ENCODE measurements at places on chromosomes 1 and 21.

DNA sequence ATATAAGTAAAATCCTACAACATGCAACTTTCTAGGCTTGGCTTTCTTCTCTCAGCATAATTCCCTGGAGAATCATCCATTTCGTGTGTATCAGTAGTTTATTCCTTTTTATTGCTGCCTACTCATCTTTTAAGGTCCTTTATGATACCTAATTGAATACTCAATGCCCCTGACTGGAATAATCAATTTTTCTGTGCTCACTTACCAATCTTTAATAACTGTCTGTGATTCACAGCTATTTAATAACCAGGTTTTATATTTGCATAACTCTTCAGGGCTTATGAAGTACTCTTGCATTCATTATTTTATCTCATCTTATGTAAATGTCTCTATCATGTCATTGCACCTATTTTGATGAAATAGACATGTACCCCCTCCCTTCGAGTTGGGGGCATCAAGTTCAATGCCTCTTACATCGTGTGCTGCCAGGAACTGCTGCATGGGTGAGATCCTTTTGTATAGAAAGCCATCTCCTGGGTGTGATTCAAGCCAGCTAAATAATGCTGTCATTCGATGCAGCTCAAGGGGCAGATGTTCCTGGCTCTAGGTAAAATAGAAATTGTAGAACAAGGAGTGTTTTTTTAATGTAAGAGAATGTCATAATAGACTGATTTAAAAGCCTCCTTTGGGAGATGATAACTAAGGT lies 222.7 kb downstream of the SLC35F3 start:
- no peaks in the 10 kb centered on the region for H3K27me3 ChIP-seq
- DNase-seq: no peak
- H3K36me3 ChIP-seq: no peaks in the 10 kb centered on the region
- no peaks in the 10 kb centered on the region for H3K4me1 ChIP-seq

DNA sequence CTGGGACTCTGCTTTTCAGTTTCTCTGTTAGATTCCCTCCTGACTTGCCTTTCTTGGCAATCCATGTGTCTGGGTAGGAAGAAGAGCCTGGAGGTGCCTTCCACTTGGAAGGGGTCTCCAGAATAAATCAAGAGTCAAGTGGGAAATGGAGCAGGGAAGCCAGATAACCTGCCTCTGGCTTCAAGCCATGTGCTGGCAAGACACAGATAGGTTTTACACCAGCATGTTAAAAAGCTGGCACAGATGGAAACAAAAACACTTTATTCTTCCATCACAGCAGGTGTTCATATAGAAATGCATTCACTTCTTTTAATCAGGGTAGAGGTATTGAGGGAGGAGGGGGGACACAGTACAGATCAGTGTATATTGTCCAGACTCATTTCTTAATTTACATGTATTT lies 356.9 kb upstream of the RUNX1 start:
- no peaks in the 10 kb centered on the region for H3K4me1 ChIP-seq
- no peak overlapping the region for H3K4me3 ChIP-seq
- H3K36me3 ChIP-seq: no peaks in the 10 kb centered on the region
- DNase-seq: no peak

DNA sequence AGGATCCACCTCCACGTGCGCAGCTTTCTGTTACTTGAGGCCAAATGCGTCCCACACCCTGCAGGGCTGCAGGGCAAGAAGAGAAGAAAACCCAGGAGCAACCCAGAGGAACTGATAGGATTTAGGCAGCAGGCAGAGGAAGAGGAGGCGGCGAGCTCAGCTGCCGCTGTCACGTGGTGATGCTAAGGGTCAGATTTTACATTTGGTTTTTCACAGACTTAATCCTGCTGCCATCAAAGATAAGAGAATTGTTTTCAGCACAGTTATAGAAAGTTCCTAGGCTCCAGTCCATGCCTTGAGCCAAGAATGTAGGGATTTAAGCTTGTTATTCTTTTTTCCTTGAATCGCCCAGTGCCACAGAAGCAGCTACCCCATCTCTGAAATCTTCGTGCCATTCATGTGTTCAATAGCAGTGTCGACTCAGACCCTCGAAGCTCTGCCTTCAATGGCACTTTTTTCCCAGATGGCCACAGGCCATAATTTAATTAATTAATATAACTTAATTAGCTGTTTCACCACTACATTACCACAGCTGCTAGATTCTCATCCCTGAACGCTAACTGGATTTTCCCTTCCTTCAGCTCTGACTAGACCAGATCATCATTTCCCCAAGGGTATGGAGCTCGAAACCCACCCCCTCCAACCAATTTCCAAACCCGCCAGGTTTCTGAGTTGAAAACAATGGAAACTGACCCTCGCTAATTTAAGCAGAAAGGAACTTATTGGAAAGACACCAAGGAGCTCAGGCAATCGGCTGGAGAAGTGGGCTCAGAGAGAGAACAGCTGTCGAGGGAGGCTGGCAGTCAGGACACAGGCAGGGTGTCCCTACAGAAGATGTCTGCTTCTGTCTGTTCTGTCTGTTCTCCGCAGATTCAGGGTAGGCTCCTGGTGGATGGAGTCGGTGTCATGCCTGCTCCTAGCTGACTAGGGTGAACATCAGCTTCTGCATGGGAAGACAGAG lies 36.2 kb downstream of the LDLRAP1 start:
- DNase-seq: no peak
- H3K4me3 ChIP-seq: no peak overlapping the region
- H3K36me3 ChIP-seq: no peaks in the 10 kb centered on the region

- DNase-seq: no peak
- H3K27ac ChIP-seq: no peak overlapping the region
- no peak overlapping the region for H3K4me3 ChIP-seq
- no peaks in the 10 kb centered on the region for H3K4me1 ChIP-seq
- peaks cover 20% of the 10 kb centered on the region for H3K36me3 ChIP-seq
- H3K27me3 ChIP-seq: no peaks in the 10 kb centered on the region
Observed at GRCh38 chr1:156794506-156795373, 21.9 kb downstream of the SH2D2A start.

- no peak overlapping the region for H3K4me3 ChIP-seq
- no peak overlapping the region for H3K27ac ChIP-seq
- H3K27me3 ChIP-seq: no peaks in the 10 kb centered on the region
- H3K36me3 ChIP-seq: no peaks in the 10 kb centered on the region
Observed at GRCh38 chr21:16983420-16983819, 529.4 kb upstream of the CXADR start.

DNA sequence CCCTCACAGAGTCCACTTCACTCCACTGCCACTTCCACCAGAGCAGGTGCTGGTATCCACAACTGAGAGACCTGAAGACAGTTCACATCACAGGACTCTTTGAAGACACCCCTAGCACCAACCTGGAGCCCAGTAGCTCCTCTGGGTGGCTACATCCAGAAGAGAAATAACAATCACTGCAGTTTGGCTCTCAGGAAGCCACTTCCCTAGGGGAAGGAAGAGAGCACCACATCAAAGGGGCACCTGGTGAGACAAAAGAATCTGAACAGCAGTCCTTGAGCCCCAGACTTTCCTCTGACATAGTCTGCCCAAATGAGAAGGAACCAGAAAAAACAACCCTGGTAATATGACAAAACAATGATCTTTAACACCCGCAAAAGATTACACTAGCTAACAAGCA lies 113.2 kb downstream of the TENT5C start:
- no peaks in the 10 kb centered on the region for H3K27me3 ChIP-seq
- H3K27ac ChIP-seq: no peak overlapping the region
- DNase-seq: no peak
- no peak overlapping the region for H3K4me3 ChIP-seq

DNA sequence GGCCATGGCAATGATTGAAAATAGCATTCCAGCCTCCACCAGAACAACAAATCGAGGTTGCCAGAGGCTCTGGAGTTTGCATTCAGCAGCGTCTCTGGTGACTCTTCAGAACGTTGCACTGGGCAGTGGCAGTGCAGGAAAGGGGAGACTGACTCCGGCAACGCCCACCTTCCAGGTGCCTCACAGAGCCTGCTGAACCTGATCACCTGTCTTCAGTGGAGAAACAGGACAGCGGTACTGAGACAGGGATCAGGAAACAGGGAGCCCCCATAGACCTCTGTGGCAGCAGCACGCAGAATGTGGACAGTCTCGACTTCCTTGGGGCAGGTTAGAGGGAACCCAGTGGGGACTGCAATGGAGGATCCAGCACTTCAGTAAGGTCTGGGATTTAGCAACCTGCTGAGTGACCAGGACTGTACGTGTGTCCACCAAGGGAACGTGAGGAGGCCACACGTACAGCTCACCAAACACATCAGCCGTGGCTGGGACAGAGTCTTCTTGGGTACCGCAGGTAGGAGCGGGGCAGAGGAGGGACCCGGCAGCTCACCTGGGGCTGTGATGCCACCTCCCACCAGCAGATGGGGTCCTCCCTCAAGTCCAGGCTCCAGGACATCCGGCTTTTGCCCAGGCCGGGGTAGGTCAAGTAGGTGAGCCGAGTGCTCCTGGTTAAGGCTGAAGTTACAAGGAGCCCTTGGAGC lies 128.6 kb downstream of the PRDM2 start:
- no peak overlapping the region for H3K27ac ChIP-seq
- H3K36me3 ChIP-seq: no peaks in the 10 kb centered on the region
- no peak for DNase-seq
- H3K4me1 ChIP-seq: no peaks in the 10 kb centered on the region
- no peak overlapping the region for H3K4me3 ChIP-seq

DNA sequence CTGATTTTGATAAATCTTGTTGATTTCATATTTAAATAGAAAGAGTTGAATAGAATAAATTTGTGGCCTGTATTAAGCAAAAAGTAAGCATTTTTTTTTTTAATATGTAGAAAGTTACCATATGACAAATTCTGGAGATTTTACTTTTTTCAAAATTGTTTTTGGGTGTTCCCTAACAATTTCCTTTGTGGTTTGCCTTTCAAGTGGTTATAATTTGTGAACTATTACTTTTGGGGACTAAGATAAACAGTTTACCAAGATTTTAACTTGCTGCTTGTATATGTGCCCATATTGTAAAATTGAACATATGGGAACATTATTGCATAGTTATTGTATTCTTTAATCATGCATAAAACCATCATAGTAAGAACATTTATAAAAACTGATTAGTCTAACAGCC lies 34.6 kb downstream of the SLC30A7 start:
- DNase-seq: no peak
- no peak overlapping the region for H3K4me3 ChIP-seq
- H3K27me3 ChIP-seq: no peaks in the 10 kb centered on the region
- no peak overlapping the region for H3K27ac ChIP-seq
- no peaks in the 10 kb centered on the region for H3K4me1 ChIP-seq

DNA sequence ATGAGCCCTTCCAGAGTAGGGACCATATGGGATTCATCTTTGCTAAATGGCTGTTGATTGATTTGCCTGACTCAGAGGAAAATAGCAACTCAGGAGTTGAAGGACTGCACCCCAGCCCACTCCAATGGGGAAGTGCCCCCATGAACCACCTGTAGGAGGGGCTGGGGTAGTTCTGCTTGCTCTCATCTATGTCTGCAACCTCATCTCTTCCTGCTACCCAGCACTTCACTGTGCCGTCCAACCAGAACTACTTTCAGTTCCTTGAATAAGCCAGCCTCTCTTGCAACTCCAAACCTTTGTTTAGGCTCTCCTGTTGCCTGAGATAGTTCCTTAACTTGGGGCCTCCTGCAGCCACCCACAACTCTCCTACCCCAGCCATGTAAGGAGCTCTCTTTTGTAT lies 26.6 kb downstream of the BEND5 start:
- H3K27ac ChIP-seq: no peak overlapping the region
- H3K4me3 ChIP-seq: no peak overlapping the region
- peaks cover 4% of the 10 kb centered on the region for H3K36me3 ChIP-seq
- no peaks in the 10 kb centered on the region for H3K4me1 ChIP-seq
